ENCODE measurements at places on chromosomes 7 and 10.

GRCh38 chr7:107450970-107451369 lies 18.9 kb upstream of the GPR22 start:
- no peak for DNase-seq

DNA sequence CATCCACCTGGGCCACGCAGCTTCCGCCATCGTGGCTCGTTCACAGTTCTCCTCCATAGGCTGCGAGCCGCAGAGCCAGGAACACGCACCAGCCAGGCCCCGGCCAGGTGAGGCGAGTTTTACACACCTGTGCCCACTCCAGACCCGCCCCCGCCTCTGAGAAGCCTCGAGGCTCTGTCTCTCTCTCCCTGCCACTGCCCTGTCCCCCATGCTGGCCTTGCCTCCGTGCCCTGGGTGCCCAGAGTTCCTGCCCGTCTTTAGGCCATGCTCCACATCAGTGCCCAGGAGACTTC lies 142.2 kb downstream of the SLIT1 start:
- no peak for DNase-seq

GRCh38 chr7:11480143-11480542 lies 351.9 kb downstream of the THSD7A start:
- no peak for DNase-seq

GRCh38 chr10:86759073-86759672 lies 2.8 kb downstream of the BMPR1A start:
- no peak for DNase-seq

- DNase-seq: no peak
Measured at GRCh38 chr10:122459561-122460273, 1.6 kb upstream of the HTRA1 start.
